Fibroblast of villous mesenchyme (primary cell): ENCODE measurements at places on chromosomes 4 and X. TPM values are rescaled to one million over a fixed set of nuclear protein-coding genes. Genes with fewer than 3 reads are reported as not detected.

DNA sequence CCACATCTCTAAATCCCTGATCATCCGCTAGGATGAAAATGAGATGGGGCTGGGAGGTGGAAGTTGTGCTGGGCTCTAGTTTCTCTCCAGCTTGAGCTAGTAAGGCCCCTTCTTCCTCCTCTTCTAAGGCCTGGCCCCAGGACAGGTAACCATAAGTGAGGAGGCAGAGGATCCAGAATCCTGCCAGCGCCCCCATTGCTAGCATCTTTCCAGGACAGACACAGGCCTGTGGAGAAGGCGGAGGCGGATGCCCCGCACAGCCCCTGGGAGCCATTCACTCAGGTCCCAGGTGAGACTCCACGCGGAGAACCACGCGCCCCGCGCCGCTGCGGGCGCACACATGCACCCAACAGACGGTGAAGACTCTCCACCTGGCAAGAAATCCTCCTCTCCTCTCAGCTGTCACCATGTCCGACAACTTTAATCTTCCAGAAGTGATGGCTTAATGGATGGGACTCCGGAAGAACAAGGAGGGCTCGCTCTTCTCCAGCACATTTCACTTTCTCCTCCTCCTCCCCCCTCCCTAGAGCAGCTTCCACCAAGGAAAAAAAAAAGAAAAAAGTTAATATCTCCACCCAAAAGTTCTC, 793 bp downstream of the ARSJ start:
- DNase-seq, result no peak

DNA sequence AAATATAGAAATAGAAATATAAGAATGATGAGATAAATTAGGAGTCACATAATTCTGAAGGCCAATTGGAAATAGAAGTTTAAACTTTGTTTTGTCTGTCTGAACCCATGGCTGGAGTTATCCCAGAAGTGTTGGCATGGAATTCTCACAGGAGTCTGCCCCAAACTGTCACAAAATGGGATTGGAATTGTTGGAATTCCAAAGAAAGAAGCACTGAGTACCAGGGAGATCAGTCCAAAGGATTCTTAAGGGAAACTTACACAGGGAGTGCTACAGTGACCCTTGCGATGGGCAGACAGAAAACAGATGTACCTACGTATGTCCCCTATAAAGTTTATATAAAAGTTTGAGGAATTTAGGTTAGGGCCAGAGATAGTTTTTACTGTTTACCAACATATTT, 1607.7 kb downstream of the ARAP2 start:
- no peak for DNase-seq

DNA sequence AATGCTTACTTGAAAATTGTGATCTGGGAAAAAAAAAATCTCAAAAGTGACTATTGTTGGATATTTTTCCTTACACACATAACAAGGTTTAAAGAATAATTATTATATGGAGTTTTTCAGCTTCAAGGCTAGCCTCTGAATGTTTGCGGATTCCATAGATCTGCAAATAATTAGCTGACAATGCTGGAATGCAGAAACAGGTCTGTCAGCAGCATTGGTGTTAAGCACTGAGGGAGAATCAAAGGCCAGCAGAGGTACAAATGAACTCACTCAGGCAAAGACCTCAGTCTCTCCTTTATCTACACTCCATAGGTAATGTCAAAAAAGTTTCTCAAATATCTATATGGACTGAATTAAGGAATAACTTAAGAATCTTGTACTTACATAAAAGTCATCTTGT, 35.1 kb downstream of the SMIM31 start:
- DNase-seq, result no peak

- no peak for DNase-seq
These were observed 3.1 kb downstream of the NKX3-2 start for GRCh38 chr4:13541176-13541604.

- DNase-seq, result no peak
These were observed 15.5 kb downstream of the AFAP1 start for GRCh38 chr4:7924163-7924562.

DNA sequence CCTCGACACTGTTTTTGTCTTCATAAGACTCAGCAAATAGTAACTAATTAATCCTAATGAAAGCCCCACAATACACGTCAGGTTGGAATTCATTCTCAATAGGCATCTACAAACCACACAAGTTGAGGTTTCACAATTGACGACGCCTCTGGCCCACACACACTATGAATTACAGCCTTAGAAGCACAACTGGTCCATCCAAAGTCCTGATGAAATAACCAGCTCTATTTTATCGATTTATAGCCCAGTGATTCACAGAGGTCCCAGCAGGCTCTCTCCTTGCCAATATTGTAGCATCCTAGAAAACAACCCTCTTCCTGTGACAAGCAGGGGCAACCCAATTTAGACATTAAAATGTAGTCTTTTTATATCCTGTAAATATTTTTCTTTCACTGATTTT, 112.1 kb downstream of the NR3C2 start:
- no peak for DNase-seq

DNA sequence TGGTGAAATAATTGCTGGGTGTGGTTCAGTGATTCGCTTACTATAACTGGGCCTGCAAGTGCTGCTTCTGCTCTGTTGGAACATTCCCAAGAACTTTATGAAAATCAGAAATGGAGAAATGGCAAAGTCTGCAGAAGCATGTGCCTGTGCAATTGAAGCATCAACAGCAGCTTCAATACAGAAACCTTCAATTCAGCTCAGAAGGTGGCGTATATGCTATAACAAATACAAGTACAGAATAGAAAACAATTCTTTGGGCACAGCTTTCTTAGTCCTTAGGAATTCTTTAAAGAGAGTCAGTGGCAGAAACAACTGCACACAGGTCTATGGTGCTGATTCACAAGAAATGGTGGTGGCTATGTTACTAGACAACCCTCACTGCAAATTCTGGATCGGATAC, 18.0 kb upstream of the PDHA2 start:
- no peak for DNase-seq

GRCh38 chrX:152917656-152918579, 20.1 kb downstream of the ZNF185 start:
- DNase-seq, result no peak

GRCh38 chr4:124386163-124386562, 326.4 kb downstream of the ANKRD50 start:
- peak; percentile 16 for DNase-seq

DNA sequence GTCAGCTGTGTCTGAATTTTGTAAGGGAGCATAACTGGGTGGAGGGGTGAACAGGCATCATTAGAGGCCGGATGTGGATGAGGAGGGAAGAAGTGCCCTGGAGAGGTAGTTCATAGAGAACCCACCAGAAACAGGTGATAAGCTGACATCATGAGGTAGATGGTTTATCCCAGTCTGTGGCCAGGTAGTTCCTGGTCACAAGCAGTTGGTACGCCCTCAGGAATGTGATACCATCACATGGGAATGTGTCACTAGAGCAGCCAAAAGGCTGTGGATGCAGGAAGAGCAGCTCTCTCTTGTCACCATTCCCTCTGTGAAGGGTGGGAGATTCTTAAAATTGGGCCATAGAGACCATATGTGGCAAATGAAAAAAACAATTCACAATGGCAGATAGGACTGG, 21.9 kb downstream of the MSN start:
- no peak for DNase-seq

DNA sequence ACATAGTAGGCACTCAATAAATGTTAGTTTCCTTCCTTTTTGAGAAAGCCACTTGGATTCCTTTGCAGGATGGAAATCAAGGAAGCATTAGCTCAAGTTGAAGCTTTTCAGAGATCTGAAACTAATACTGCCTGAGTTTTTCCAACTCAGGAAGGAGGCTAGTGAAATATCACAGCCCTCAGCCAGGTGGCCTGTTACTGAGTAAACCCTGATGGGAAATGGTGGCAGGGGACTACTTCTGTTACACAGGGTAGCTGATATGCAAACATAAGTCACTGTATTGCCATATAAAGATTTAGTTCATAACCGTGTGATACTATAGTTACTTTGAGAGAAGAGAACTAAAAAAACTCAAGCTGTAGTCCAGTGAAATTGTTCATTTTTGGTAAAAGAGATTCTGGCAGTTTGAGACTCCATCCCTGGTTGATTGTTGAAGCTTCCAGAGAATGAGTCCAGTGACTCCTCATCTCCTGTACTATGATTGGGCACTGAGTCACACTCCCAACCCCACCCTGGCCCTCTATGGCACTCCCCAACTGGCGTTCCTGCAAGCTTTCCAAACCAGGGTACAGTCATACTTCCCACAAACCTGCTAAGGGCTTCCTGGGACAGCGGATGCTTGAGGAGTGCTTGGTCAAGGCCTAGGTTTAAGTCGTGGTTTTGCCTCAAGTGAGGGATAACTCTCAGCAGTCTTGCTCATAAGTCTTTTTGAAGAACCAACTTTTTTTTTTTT, 81.8 kb downstream of the MID1IP1 start:
- no peak for DNase-seq

DNA sequence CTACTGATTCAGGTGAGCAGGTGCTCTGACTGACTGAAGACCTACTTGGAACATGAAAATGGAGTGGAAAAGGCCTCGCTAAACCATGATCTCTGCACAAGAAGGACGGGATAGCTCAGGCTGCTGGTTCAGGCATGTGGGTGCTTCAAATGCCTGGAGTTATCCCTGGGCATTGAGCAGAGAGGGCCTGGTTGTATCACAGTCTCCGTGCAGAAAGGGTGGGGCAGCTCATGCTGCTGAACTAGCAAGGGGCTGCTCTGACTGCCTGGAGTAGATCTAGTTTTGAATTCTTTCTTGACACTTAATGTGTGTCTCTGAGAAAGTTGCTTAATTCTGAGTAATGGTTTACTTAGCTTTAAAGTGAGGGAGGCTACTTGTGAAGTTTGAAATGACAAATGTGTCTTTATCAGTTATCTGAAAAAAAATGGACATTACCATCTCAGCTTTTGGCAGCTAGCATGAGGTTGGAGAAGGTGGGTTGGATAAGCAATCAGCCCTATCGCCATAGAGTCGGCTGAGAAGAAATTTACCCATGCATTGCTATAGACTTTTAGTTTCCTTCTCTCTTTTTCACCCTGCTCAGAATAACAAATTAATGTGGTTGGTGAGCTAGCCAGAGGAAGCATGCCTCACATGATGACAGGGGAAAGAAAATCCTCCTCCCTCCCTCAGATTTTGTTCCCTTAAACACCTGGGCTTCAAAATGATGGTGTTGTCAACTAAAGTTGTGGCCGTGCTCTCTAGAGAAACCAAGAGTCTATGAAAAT, 832.4 kb downstream of the STIM2 start:
- DNase-seq, result peak; percentile 3

- DNase-seq, result no peak
These were observed 189.3 kb upstream of the ANXA3 start for GRCh38 chr4:78362310-78362709.

DNA sequence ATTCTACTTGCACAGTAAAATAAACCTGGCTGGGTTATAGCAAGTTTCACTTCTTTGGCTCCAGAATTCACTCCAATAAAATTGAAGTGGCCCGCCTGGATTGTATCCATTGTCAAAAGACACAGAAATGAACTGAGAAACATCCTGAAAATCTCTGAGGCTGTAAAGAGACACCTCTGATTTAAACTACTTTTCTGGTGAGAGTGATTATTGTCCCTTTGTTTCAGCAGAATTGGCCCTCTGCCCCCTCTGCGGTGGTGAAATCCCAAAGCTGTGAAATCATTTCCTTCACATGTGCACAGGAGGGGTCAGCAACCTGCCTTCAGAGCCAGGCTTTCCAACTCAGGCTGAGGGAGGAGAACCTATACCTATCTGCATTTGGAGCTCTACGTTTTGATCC, 23.0 kb downstream of the GAB3 start:
- peak; percentile 59 for DNase-seq

DNA sequence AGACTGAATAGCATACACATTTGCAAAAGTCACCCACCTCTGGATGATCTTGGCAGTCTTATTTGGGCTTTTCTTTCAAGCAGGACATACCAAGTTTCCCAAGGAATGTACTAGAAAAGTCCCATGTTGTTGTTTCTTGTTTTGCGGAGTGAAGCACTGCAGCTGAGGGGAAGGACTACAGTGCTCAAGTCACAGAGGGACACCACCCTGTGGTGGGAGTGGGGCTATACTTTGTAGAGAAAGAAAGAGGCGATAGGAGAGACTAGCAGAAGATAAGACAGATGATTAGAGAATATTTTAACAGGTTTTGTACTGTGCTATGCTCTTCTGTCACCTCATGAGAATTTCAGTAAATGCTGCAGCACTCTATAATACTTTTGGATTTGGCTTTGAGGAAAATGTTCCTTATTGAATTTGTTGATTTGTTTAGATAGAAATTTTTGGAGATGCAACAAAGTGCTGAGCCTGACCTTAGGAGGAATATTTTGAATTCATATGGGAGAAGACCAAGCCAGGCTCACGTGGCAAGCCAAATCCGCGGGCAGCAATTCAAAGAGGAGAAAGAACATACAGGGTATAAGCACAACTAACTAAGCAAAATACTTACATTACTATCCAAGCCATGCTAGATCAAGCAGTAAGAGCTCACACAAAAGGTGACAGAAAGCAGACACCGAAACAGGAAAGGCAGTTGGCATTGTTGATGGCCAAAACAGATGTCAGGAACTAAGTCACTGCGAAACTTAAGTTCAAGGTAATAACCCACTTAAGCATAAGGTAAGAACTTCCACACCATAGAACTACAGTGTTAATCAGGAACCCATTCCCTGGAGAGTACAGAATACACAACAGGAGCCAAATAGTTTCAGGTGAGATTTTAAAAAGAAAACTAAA, 280.3 kb upstream of the INTU start:
- no peak for DNase-seq

GRCh38 chr4:8723222-8723980, 130.8 kb downstream of the CPZ start:
- no peak for DNase-seq

- peak; percentile 62 for DNase-seq
These were observed 2.2 kb downstream of the PLXNB3 start for GRCh38 chrX:153766098-153766817.

DNA sequence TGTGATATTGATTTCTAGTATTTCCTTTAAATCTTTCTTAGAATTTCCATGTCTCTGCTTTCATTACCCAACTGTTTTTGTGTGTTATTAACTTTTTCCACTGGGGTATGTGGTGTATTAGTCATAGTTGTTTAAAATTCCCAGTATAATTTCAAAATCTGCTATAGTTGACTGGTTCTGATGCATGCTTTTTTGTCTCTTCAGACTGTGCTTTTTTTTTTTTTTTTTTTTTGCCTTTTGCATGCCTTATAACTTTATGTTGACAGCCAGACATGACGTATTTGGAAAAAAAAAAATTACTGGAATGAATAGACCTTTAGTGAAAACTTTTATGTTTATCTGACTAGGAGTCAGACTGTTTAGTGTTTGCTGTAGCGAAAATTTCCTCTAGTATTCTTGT, 580.4 kb downstream of the ANKRD50 start:
- DNase-seq, result peak; percentile 52

SCML1 gene
- total RNA-seq, result 5.8 and 12.5 TPM in 2 replicates

TCEAL5 gene
- total RNA-seq, result not detected in 2 replicates

TIGD4 gene
- under 0.01 TPM in 2 replicates for total RNA-seq

PPP2R3B gene
- 9.1 and 15.1 TPM in 2 replicates for total RNA-seq

GPRASP1 gene
- 2.6 and 2.9 TPM in 2 replicates for total RNA-seq

SSX1 gene
- total RNA-seq, result not detected in 2 replicates

SCFD2 gene
- total RNA-seq, result 33.2 and 35.4 TPM in 2 replicates

CLCN4 gene
- total RNA-seq, result 1.3 and 2.3 TPM in 2 replicates

BMP3 gene
- total RNA-seq, result under 0.01 TPM in 1 of 2 replicates, not detected in the other

CXCL5 gene
- total RNA-seq, result 0.32 and 2.2 TPM in 2 replicates

MAGEA1 gene
- not detected in 2 replicates for total RNA-seq
